Fibroblast of lung (primary cell): ENCODE measurements at places on chromosomes 2 and 18. TPM values are rescaled to one million over a fixed set of nuclear protein-coding genes. Genes with fewer than 3 reads are reported as not detected.

SNRNP200 gene
- 39.8 and 49.4 TPM in 2 replicates for total RNA-seq

GBX2 gene
- total RNA-seq: not detected in 2 replicates

CNTNAP5 gene
- not detected in 2 replicates for total RNA-seq

EPHA4 gene
- 12.8 and 21.0 TPM in 2 replicates for total RNA-seq

HJURP gene
- total RNA-seq: 0.26 and 5.8 TPM in 2 replicates

- no peak overlapping the region for H3K27ac ChIP-seq
- H3K27me3 ChIP-seq: no peaks in the 10 kb centered on the region
- H3K36me3 ChIP-seq: no peaks in the 10 kb centered on the region
- no peaks in the 10 kb centered on the region for H3K4me1 ChIP-seq
- H3K4me3 ChIP-seq: no peak overlapping the region
Measured at GRCh38 chr18:36075862-36076587, 8.7 kb upstream of the RPRD1A start.

DNA sequence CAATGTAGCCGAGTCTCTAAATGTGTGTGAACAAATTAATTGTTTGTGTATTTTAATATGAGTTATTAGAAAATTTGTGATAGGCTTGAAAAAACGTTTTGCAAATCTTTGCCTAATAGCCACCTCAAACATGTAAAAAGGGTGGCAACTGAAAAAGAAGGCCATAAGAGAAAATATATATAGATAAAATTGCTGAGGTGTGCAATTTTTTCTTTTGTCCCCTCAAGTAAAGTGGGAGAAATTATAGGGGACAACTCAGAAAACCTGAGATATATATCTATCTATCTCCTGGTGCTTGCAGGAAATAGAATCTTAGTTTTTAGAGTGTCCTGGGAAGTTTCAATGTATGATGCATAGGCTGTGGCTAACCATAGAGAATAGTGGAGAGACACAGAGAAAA lies 201.4 kb upstream of the LRP1B start:
- no peaks in the 10 kb centered on the region for H3K27me3 ChIP-seq
- no peak overlapping the region for H3K4me3 ChIP-seq
- no peak overlapping the region for H3K27ac ChIP-seq
- no peaks in the 10 kb centered on the region for H3K36me3 ChIP-seq

DNA sequence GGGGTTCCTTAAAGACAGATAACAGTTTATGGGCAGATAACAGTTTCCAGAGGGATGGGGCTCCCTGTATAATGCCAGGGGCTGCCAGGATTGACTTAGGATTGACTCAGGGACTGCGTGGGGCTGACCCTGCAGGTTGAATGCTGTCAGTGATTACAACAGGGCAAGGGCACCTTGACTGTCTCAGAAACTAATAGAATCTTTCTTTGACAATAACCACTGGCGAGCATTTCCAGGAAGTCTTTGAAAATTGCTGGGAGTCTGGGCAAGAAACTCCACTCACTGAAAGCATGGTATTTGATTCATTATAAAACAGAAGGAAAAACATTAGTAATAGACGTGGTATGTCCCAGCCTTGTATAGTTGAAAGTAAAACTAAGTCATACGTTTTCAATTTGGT lies 101.0 kb downstream of the GPD2 start:
- H3K4me3 ChIP-seq: no peak overlapping the region
- peak; percentile 28 for DNase-seq
- no peak overlapping the region for H3K27ac ChIP-seq
- H3K27me3 ChIP-seq: no peaks in the 10 kb centered on the region

- H3K27me3 ChIP-seq: no peaks in the 10 kb centered on the region
- H3K4me1 ChIP-seq: peaks cover 4% of the 10 kb centered on the region
- H3K36me3 ChIP-seq: no peaks in the 10 kb centered on the region
- H3K4me3 ChIP-seq: no peak overlapping the region
Measured at GRCh38 chr2:39127973-39128372, 7.1 kb upstream of the SOS1 start.

DNA sequence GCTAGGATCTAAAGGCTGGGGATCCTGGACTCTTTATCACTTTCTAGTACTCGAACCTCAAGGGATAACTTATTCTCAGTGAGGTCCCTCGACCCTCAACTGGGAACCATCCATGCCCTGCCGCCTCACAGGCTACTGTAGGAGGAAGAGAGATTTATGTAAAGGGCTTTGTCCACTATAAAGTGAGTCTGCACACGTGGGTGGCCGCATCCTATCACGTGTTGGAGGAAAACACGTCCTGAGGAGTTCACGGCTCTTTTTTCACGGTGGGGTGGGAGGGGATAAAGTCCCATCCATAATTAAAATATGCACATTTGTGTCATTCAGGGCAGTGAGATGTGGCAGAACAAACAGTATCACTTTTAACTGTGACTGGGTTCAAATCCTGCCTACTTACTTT lies 176.6 kb downstream of the KLHL29 start:
- no peak for DNase-seq
- H3K4me3 ChIP-seq: no peak overlapping the region
- peaks cover 18% of the 10 kb centered on the region for H3K4me1 ChIP-seq
- no peaks in the 10 kb centered on the region for H3K27me3 ChIP-seq
- H3K27ac ChIP-seq: no peak overlapping the region

DNA sequence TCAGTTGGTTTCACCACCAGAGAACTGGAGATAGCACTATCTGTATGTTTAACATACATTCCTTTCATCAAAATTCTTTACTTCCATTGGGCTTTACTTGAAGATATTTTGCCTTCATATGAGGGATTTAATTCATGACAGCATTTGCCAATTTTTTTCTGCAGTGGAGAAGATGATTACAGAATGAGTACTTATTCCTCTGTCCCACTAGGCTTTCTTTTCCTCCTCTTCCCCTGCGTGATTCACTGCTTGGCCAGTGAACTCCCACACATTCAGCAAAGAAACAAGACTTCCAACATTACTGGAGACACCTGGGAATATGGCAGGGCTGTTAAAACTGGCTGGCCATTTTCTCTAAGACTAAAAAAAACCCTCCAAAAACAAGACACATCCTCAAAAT lies 425.8 kb upstream of the KCNH7 start:
- no peak overlapping the region for H3K27ac ChIP-seq
- no peaks in the 10 kb centered on the region for H3K4me1 ChIP-seq
- H3K4me3 ChIP-seq: no peak overlapping the region
- H3K27me3 ChIP-seq: no peaks in the 10 kb centered on the region

DNA sequence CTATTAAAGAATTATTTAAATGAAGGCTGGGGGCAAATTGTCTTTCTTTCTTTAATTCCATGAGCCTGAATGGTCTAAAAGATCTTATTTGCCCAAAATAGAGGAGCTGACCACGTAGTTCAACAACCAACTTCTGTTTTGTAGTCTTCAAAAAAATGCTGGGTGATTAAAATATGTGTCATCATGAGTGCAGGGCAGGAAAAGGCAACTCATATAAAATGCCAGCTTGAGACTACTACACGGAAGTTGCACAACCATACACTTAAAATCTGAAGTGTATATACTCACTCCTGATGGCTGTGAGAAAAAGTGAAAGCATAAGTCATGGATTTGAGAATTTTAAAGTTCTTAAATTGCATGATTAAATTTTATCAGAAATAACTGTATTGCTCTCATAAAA lies 210.9 kb downstream of the DYM start:
- no peak overlapping the region for H3K4me3 ChIP-seq
- H3K36me3 ChIP-seq: no peaks in the 10 kb centered on the region
- no peak overlapping the region for H3K27ac ChIP-seq
- peak; percentile 85 for DNase-seq
- peaks cover 4% of the 10 kb centered on the region for H3K4me1 ChIP-seq

DNA sequence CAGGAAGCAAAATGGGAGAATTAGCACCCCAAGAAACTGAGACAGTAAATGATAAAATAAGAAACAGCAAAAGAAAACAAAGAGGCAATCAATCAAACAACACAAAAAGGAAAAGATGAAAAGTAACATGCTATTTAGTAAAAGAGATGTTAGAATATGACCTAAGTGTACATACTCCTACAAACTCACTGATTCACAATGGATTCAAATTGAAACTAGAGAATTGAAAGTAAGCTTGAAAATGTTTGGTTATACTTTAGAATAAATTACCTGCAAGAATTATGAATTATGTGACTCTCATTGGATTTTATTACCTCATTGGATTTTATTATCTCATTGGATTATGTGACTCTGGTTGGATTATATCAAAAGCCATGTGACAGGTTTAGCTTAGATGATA lies 22.8 kb upstream of the CCNYL1 start:
- H3K4me3 ChIP-seq: no peak overlapping the region
- no peaks in the 10 kb centered on the region for H3K36me3 ChIP-seq
- DNase-seq: no peak
- no peak overlapping the region for H3K27ac ChIP-seq
- H3K4me1 ChIP-seq: peaks cover 4% of the 10 kb centered on the region

DNA sequence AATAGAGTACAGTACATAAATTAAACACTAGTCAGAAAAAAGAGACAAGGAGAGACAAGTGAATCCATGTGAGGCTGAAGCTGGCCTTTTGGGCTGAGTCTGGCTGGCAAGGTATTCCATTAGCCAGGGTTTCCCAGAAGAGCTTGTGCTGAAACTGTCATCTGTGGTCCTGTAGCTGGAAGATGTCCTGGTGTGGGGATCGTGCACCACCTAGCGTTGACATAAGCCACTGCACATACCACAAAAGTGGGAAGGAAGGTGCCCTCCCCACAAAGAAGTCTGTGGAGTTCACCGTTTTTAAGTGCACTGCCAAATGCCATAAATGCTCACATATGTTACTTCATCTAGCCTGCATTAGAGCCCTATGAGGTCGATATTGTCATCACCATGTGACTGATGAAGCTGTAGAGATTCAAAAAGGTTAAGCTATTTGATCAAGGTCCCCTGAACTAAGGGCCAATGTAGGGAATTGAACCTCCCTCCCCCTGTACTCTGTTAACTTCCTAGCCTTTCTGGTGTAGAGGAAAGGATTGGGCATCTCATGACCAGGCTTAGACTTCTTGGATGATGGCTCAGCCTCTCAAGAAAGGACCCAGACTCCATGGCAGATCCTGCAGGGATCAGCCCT lies 31.9 kb upstream of the GALNT14 start:
- DNase-seq: peak; percentile 52
- no peaks in the 10 kb centered on the region for H3K4me1 ChIP-seq
- H3K27ac ChIP-seq: no peak overlapping the region
- H3K4me3 ChIP-seq: no peak overlapping the region
- no peaks in the 10 kb centered on the region for H3K27me3 ChIP-seq
- H3K36me3 ChIP-seq: no peaks in the 10 kb centered on the region

DNA sequence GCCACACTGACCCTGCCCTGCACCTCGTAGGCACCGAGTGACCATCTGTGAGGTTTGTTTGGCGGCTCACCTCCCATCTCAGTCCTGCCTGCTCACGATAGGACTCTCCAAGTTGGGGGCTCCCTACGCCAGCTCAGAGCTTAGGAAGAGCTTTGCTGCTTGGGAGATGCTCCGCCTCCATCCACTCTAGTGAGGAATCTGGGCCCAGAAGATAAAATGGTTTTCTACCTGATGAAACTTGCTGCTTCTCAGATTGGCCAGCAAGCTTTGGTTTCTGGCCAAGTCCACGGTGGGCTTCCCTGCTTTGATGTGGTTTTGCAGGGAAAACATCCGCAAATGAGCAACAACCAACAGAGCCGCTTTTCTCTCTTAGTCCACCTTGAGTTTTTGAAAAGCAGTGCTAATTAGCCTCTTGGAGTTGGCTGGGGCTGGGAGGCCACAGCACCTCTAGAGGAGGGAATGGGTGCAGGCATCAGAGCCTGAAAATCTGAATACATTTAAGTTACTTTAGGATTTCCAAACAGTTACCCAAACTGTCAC lies 42.2 kb downstream of the THNSL2 start:
- H3K27me3 ChIP-seq: no peaks in the 10 kb centered on the region
- H3K4me1 ChIP-seq: no peaks in the 10 kb centered on the region
- no peak overlapping the region for H3K27ac ChIP-seq
- no peak overlapping the region for H3K4me3 ChIP-seq
- no peaks in the 10 kb centered on the region for H3K36me3 ChIP-seq

- no peak overlapping the region for H3K27ac ChIP-seq
- no peaks in the 10 kb centered on the region for H3K36me3 ChIP-seq
- H3K27me3 ChIP-seq: no peaks in the 10 kb centered on the region
- no peak overlapping the region for H3K4me3 ChIP-seq
- no peak for DNase-seq
Measured at GRCh38 chr2:234577191-234577590, 80.3 kb upstream of the ARL4C start.

- no peak overlapping the region for H3K4me3 ChIP-seq
- H3K27ac ChIP-seq: no peak overlapping the region
- no peak for DNase-seq
- H3K27me3 ChIP-seq: no peaks in the 10 kb centered on the region
- no peaks in the 10 kb centered on the region for H3K36me3 ChIP-seq
- H3K4me1 ChIP-seq: no peaks in the 10 kb centered on the region
Measured at GRCh38 chr18:47613929-47614328, 316.5 kb downstream of the SMAD2 start.

- H3K27ac ChIP-seq: no peak overlapping the region
- H3K36me3 ChIP-seq: no peaks in the 10 kb centered on the region
- H3K27me3 ChIP-seq: no peaks in the 10 kb centered on the region
- H3K4me3 ChIP-seq: no peak overlapping the region
- no peaks in the 10 kb centered on the region for H3K4me1 ChIP-seq
- DNase-seq: no peak
Measured at GRCh38 chr2:142966284-142966683, 88.8 kb downstream of the KYNU start.

DNA sequence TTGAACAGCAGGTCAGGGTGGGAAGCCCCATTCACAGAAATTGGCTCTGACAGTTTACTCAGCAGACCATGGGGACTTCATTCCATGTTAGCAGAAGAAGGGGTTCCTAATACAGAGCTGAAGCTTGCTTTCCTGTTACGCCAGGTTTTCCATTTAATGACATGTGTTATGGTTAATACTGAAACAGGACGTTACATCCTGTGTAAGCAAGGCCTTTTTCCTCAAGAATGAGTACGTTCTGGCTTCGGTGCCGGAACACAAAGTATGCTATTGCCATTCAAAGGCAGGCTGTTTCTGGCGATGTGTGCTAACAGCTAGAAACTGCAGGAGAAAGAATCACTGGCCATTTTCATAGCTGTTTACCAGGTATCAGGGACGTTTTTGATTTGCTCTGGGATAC lies 190.4 kb downstream of the SNTG2 start:
- H3K4me3 ChIP-seq: no peak overlapping the region
- H3K27me3 ChIP-seq: no peaks in the 10 kb centered on the region
- no peaks in the 10 kb centered on the region for H3K4me1 ChIP-seq
- no peaks in the 10 kb centered on the region for H3K36me3 ChIP-seq

DNA sequence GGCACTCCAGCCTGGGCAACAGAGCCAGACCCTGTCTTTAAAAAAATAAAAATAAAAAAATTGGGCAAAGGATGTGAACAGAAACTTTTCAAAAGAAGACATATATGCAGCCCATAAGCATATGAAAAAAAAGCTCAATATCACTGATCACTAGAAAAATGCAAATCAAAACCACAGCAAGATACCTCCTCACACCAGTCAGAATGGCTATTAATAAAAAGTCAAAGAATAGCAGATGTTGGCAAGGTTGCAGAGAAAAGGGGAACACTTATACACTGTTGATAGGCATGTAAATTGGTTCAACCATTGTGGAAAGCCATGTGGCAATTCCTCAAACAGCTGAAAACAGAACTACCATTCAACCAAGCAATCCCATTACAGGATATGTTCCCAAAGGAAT lies 204.1 kb upstream of the SRD5A2 start:
- H3K27me3 ChIP-seq: no peaks in the 10 kb centered on the region
- no peaks in the 10 kb centered on the region for H3K4me1 ChIP-seq
- H3K4me3 ChIP-seq: no peak overlapping the region
- no peak for DNase-seq
